Germinal center (tissue), 1 donor: ENCODE measurements at places on chromosomes 16 and 17.

- DNase-seq = no peak
Measured at GRCh38 chr17:76682296-76682695, 28.5 kb downstream of the MXRA7 start.

DNA sequence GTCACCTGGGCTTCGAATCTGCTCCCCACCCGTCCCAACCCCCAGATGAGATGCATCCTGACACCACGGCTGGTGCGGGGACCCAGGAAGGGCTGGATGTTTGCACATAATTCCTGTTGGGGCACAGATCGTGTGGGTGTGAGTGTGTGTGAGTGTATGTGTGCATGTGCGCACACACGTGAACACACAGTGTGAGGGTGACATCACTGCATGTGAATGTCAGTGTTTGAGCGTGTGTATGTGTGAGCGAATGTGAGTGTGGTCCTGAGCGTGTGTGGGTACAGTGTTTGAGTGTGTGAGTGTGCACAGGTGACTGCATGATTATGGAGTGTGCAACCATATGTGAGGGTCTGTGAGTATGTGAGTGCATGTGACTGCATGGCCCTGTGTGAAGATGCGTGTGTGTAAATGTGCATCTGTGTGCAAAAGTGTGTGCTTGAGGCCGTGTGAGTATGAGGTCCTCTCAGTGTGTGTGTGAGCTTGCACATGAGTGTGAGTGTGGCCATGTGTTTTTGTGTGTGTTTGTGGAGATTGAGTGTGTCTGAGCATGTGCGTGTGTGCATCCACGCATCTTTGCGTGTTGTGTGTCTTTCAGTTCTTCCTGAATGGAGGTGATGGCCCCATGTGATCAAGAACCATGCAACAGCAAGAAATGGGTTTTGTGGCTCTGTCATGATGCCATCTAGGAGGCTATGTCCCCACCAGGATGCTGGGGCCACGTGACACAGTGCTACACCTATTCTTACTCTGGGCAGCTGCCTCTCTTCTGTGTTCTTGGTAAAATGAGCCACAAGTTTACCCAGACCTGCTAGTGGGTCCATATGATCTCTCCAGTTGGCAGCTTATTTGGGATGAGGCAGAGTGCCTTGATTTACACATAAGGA is 70.5 kb upstream of the GCSH start:
- DNase-seq = no peak

- no peak for DNase-seq
Measured at GRCh38 chr17:27560668-27561067, 70.3 kb upstream of the LGALS9 start.

DNA sequence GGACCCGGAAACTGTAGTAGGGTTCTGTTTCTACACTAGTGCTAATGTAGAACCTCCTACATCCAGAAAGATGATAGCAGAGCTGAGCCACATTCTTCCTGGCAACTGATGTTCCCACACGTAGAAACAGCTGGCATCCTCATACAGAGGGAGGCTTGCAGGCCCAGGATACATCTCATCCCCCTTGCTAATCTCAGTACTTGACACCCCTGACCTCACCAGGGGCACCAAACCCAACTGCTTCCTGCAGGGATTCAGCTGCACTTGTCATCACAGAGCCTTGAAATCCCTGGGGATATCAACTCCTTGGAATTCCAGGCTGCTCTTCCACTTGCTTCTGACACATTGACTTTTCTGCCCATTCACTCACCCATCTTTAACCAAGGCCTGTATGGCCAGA is 75.2 kb upstream of the HSBP1 start:
- DNase-seq = no peak

GRCh38 chr17:40322358-40323315 is 13.7 kb downstream of the RARA start:
- DNase-seq = peak; percentile 89

DNA sequence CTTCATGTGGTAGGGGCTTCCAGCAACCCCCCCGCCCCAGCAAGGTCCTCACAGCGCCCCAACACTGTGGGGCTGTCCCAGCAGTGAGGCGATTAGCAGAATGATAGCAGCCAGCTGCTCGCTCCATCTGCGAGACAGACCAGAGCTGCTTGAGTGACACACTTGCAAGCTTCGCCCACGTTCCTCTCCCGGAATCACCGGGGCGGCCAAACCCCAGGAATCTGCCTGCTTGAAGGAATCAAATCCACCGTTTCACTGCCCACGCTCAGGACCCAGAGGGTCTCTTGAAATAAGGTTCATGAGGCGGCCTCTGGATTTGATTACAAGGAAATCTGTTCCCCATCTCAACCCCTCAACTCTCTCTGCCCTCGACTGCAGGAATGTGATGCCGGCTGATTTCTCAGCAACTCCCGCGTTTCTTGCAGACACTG is 356.0 kb downstream of the C16orf95 start:
- no peak for DNase-seq

- no peak for DNase-seq
Measured at GRCh38 chr16:71854369-71854948, 8.7 kb downstream of the ATXN1L start.

DNA sequence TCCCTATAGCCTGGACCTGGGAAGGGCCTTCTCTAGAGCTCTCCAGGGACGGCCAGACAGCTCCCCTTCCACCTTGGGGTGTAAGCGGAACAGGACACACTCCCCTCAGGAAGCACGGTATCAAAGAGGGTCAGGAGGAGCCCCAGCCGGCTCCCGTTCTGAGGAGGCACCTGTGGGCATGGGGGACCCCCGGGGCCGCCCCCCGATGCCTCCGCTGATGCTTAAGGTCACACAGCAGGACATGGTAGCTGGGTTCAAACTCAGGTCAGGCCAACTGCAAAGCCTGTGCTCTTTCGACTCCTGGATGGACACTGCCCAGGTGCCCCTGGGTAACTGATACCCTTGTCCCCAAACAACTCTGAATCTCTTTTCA is 49.8 kb downstream of the CMIP start:
- no peak for DNase-seq

DNA sequence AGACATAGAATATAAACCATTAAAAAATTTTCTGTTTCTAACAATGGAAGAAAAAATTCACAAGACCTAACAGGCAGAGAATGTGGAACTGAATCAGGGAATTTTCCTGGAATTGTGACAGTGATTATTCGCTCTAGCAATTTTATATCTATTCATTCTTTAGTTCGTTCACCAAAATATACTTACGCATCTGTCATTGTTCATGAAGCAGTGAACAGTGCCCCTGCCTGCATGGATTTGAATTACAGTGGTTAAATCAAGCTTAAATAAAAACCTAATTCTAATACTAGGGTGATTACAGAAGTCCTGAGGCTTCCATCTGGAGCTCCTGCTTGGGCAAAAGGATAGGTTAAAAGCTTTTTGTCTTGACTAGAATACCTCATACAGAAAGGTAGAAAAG is 48.6 kb downstream of the ABCA8 start:
- no peak for DNase-seq

- DNase-seq = no peak
Measured at GRCh38 chr16:69078073-69078472, 27.4 kb upstream of the HAS3 start.

GRCh38 chr16:23395732-23396131 is 57.3 kb downstream of the COG7 start:
- DNase-seq = no peak

DNA sequence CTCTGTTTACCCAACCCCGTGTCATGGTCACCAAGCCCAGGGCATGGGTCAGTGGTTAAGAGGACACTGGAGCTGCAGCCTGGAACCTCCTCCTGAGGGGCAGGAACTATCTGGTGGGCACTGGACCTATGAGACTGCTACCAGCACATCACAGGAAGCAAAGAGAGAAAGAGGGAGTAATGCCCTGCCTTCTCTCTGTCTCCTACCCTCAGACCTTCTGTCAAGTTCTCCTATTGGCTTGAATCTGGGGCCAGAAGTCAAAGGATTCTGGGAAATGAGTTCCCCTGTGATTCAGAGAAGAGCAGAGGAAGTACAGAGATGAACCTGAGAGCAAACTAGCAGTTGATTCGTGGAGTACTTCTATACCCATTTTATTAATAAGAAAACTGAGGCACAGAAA is 123.0 kb upstream of the GNAO1 start:
- no peak for DNase-seq

DNA sequence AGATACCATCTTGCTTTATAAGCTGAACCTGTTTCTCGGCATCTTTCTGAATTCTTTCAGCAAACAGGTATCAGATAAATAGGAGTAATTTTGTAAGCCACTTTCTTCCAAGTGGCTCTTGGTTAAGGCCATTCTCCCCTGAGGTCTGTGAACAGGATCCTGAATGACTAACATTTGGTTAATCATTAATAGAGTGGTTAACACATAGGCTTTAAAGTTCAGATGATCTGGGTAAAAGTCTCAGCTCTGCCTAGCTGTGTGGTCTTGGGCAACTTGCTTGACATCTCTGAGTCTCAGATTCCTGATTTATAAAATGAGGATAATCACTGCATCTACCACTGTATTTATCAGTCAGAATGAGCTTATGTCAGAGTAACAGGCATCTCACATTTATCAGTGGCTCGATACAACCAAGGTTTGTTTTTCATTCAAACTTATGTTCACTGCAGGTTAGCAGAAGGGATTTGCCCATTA is 44.4 kb upstream of the ANKFN1 start:
- DNase-seq = no peak

DNA sequence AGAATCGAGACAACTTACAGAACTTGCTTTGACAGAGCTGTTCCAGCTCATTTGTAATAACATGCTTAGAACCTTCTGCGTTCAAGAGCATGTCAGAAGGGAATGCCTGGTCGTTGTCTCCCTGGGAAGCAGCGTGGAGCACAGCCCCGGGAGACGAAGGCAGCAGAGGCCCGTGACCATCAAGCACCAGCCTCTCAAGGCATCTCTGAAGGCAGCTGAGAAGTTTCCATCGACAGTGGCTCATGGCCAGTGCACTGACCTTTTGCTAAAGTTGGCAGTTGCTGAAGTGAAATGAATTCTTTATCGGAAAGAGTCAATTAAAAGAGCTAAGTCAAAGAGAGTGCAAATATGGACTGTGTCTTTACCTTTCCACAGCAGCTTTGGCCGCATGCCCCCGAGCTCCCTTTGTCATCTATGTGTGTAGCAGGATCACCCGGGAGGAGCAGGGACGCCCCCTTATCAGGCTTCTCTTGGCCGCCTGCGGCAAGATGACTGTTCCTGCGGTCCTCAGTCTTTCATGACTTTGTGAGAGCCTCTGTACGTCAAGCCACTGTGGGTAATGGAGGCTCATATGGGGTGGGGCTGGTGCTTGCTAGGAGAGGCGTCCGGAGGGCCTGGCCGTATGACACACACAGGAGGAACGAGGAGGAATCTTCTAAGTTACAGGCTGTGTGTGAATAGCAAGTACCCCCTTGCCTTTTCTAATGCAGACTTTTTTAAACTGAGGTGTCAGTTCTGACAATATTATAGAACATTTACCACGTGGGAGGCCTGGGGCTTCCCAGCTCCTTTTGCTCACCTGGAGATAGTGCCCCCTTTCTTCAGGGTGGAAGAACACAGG is 54.2 kb downstream of the LDHD start:
- DNase-seq = no peak

GRCh38 chr17:35543856-35544255 is 6.4 kb upstream of the SLFN12L start:
- DNase-seq = no peak

DNA sequence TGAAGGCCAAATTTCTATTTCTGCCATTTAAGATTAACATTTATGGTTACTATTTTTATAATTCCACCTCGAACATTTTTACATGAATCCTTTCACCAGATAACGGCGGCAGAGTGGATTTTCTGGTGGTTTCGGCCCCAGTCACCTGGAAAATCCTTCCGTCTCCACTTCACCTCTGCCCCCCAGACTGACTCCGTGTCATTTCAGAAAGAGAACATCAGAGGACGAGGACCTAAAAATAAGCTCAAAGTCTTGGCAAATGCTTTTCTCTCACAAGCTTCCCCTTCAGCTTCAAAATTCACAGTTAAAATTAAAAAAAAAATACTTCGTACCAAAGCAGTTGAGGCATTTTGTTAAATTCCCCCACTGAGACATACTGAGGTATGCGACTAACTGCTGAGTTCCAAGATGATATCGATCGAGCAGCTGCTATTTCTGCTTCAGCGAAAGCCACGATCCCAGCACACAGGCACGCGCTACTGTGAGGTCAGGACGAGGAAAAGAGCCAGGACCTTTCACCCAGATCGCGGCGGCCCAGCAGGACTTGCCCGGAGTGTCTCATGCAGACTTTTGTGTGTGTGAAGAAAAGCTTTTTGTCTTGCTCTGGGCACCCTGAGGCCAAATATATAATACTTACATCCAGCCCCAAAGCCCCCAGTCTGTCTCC is 36.8 kb downstream of the ASPA start:
- DNase-seq = no peak

GRCh38 chr17:80839511-80839941 is 152.1 kb upstream of the CHMP6 start:
- no peak for DNase-seq

DNA sequence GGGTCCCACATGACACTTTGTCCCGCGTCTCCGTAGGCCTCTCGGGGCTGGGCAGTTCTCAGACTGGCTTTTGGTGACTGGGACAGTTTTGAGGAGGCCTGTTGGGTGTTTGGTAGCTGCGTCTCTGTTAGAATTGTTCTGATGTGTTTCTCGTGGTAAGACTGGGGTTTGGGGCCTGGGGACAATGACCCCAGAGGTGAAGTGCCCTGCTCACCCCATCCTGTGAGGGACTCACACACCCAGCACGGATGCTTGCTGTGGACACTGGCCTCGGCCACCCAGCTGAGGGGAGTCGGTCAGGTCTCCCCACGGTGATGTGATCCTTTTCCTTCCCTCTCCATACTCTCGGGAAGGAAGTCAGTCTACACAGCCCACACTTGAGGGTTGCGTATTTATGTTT is 50.3 kb downstream of the METRNL start:
- DNase-seq = no peak

DNA sequence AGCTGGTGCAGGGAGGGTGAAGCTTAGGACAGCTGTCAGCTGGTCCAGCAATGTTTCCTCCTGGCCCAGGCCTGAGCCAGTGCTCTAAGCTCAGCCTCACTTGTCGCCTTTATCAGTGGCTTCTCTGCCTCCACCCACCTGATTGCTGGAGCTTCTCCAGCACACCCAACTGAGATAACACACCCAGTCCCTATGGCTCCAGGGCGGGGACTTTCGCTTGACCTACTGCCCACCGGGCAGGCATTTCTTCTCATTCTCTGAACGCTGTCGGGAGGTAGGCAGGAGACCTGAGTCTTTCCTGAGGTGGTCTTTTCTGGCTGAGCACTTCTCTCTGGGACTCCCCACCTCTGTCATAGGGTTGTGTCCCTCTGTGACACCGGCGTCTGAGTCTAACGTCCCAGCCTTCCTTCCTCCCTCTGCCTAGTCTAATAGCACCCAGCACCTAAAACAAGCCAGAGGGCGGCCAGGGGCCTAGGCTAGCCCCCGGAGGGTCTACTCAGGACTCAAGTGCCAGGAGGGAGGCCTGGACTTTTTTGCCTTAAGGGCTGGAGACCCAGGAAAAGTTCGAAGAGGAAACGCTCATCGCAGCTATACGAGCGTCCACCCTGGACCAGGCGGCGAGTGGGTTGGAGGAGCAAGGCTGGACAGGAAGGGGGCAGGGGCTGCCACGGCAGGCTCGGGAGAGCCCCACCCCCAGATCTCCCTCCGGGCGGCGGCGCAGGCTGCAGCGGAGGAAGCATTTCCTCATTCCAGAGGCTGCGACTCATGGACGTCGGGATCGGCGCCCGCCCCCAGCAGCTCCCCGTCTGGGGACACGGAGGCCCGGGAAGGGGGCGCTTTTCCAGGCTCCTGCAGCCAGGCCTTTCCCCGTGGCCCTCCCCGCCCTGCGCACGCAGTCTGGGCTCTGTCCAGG is 756 bp downstream of the TAX1BP3 start:
- DNase-seq = peak; percentile 29
